ENCODE measurements at places on chromosomes 6 and 20.

DNA sequence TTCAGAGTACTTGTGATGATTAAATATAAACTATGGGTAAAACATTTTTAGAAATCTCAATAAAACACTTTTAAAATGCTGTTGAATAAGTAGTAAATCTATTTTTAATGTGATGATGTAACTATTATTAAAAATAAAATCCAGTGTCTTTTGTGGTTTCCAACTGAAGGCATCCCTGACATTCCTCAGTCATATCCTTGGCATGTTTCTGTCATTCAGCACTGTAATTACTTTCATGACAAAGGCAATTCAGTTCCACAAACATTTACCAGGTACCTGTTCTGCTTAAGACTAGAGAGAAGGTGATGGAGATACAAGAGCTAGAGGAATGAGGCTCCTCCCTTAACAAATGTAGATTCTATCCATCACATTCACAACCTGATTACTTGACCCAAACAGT lies 518.7 kb upstream of the MAP3K7 start:
- no peak for DNase-seq

- no peak for DNase-seq
These were observed 7.4 kb downstream of the TMEM14C start for GRCh38 chr6:10730254-10730653.

GRCh38 chr6:81762132-81762531 lies 9.7 kb upstream of the TENT5A start:
- DNase-seq = no peak

GRCh38 chr20:45538209-45538799 lies 978 bp downstream of the WFDC6 start:
- no peak for DNase-seq

DNA sequence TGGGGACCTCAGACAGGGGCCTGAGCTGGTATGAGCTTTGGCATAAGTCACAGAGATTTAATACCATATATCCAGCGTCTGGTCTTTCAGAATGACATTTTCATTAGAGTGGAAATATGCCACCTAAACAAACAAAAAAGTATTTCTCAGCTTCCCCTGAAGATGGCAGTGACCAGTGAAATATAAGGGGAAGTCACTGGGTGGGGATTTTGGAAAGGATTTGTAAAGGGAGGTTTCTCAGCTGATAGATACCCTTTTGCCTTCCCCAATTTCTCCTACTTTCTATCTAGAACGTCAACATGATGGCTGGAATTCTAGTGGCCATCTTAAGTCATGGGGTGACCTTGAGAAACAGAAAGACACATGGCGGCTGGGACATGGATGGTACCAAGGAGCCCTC lies 137.7 kb upstream of the LRFN2 start:
- no peak for DNase-seq

GRCh38 chr20:24303393-24304170 lies 165.8 kb upstream of the SYNDIG1 start:
- DNase-seq = peak; percentile 66

DNA sequence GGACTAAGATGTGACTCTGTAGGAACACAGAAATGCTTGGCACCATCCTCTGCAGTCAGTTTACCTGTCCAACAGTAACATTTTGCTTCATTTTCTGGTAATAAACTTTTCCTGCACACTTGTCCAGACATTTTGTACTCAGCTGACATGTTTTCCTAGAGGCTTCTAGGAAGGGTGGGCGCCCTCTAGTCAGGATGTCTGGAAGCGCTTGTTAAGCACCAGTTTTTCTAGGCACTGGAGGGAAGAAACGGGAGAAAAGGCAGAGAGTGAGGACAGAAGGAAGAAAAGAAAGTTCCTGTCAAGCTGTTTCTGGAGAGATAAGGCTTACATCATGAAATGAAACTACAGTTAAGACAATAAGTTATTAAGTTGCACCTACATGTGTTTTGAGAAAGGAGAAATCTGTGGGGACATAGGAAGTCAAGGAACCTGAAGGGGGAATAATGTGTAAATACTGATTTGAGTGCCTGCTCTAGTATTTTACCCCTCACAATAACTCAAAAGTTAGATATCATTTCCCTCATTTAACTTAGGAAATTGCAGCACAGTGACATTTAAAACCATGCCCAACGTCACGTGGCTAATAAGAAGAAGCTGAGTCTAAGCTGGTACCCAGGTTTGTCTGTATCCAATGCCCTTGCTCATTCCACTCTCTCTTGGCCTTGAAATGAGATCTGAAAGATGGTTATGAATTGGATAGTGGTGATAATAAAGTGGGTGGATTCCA lies 42.7 kb upstream of the TNFRSF21 start:
- DNase-seq = no peak

GRCh38 chr6:129923530-129924250 lies 62.6 kb upstream of the TMEM244 start:
- no peak for DNase-seq

DNA sequence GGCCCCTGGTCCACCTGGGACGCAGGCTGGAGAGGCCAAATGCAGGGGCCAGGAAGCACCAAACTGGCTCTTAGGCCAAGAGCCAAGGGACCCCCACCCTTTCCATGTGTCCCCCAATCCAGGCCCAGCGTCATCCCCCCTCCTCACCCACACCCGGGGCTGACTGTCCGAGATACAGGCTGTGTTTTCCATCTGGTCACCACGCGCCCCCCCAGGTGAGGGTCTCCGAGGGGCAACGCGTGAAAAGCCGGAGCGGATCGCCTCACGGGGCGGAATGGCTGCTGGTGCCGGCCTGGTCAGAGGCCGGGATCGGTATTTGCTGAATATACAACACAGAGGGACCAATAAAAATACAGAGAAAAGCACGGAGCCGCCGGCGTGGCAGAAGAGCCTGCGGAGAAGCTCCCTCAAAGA lies 5.2 kb upstream of the ABHD16B start:
- no peak for DNase-seq

DNA sequence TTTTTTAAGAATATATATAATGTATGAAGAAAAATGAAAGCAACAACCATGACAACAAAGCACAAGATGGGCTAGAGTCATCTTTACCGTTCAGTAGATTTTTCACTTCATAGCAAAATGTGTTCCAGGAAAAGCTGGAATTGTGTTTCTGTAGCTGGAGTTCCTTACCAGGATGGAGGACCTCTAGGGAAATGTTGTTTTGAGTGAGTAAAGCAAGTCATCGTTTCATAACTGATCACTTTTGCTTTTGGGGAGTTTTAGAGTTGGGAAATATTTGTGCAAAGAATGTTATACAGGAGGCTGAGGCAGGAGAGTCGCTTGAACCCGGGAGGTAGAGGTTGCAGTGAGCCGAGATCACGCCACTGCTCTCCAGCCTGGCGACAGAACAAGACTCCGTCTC lies 151.6 kb downstream of the SASH1 start:
- DNase-seq = no peak

DNA sequence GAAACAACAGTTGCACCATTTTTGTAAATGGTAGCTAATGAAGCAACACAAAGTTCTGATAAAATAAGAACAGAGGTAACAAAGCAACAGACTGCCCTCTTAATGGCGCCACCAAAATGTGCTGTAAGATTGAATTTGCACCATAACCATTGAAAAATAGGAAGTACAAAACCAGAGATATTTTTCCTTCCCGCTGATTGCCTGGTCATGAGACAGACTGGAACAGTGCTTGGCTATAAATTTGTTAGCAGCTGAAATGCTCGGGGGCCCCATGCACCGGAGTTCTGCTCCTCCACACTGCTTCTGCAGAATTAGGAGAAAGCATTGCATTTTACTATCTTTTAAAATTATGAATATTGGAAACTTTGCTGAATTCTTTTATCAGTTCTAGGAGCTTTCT lies 164.4 kb upstream of the QKI start:
- DNase-seq = no peak

GRCh38 chr6:31293343-31293742 lies 21.5 kb upstream of the HLA-C start:
- no peak for DNase-seq

- DNase-seq = no peak
These were observed 137.5 kb upstream of the BACH2 start for GRCh38 chr6:90434094-90434493.

DNA sequence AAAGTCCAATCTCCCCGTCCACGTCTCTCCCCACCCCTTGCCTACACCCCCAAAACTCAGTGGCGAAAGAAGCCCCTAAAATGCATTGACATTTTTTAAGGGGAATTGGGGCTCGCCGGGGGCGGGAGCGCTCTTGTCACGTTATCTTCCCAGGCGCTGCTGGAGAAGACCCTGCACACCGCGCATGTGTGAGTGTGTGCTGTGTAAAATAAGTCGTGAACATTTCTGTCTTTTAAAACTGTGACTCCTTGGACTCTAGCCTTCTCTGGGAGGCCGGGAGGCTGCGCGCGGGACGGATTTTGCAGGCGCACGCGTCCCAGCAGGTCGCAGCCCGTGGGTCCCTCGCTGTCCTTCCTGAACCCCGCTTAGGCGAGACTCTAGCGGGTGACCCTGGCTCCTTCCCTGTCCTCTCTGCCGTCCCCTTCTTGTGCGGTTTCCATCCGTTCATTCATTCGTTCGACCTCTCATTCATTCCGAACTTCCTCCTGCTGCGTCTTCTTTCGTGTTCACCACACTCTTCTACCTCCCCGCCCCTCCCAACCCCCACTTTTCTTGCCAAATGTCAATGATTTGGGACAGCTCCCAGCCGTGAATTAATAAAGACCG lies 2.2 kb downstream of the NRN1 start:
- DNase-seq = peak; percentile 55

DNA sequence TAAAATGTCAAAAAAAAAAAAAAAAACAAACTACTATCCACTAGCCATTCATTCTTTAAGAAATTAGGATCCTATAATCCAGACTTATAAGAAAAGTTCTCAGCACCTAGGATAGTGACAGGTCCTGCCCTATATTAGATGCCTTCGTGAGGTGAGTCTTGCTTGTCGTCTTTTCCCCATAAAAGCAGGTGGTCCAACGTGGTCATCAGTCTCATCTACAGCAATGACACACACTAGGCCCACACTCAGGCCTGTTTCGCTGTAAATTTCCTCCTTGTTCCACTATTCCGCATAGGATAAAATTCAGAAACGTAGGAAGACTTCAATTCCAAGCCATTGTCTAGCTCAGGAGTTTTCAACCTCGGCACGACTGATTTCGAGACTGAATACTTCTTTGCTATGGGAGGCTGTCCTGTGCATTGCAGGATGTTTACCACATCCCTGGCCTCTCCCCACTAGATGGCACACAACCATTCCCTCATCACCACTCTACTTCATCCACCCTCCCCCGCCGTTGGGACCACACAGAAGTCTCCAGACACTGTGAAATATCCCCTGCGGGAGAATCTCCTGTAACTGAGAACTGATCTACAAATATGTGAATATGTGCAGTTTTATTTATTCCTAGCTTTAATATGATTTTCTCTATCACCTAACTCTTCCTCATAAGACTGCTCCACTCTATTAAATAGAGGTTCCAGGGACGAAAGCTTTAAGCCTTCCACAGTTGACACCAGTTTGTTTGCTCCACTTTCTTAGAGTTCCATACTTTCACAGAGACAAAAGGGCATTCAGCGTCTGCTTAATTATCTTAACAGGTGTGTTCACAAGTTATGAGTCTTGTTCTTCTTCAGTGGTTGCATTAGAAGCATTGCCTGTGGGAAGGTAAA lies 346.3 kb downstream of the BMP2 start:
- DNase-seq = peak; percentile 67

GRCh38 chr6:160519603-160520042 lies 144.5 kb downstream of the LPA start:
- DNase-seq = no peak

GRCh38 chr6:41167173-41167963 lies 4.5 kb upstream of the TREM2 start:
- DNase-seq = no peak

- DNase-seq = no peak
These were observed 186.8 kb downstream of the PRL start for GRCh38 chr6:22110061-22110460.

- DNase-seq = no peak
These were observed 202.4 kb downstream of the PRKN start for GRCh38 chr6:162525181-162525580.

- peak; percentile 52 for DNase-seq
These were observed 30.0 kb downstream of the CDKAL1 start for GRCh38 chr6:20564269-20564668.

DNA sequence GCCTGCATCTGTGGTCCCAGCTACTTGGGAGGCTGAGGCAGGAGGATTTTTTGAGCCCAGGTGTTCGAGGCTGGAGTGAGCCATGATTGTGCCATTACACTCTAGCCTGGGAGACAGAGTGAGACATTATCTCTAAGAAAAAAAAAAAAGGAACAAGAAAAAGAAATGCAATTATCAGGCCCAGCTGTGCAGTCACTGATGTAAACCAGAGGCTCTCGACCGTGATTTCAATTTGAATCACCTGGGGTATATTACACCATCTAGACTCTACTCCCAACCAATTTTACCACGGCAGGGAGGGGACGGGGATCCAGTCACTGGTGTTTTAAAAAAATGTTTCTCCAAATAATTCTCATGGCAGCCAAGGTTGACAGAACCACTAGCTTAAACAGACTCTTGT lies 48.8 kb upstream of the NKX2-2 start:
- no peak for DNase-seq

DNA sequence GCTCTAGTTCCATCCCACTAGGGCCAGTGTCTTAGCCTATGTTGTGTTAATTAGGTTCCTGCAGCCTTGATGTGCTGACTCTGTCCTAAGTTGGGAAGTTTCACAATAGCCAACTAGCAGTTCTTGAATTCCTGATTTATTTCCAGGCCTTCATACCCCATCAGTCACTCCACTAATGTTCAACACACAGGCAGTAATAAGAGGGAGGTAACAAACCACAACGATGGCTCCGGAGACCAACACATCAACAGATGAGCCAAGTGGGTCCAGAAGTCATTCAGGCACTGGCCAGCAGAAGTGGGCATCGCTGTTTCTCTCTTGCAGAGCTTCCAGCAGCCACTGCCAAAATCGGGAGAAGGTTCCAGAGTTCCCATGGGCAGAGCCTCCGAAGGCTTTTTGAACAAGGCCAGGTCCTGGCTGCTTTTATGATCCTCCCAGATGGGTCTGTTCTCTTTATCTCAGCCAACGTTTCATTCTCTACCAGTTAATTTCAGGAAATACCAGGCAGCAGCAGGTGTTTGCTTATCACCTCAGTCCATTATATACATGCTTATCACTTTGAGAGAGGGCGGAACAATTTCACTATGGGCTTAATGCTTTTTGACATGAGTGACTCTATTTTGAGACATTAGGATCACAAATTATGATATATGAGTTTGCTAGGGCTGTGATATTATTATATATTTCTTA lies 48.5 kb upstream of the NOP56 start:
- DNase-seq = no peak

DNA sequence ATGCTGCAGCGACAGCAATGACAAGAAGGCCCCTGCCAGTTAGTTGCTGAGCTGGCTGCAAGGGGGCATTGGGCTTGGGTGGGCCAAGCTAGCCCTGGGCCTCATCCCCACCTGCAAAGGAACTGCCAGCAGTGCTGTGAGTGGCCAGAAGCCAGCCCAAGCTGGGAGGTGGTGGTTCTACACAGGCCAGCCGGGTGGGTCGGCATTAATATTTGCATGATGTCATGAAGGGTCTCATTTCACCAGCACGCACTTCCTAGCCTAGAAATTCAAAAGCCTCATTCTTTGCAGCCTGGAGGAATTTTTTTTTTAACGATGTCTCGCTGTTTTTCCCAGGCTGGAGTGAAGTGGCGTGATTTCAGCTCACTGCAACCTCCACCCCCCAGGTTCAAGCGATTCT lies 62.0 kb downstream of the IYD start:
- no peak for DNase-seq
